ENCODE measurements at places on chromosomes 1 and 21. TPM values are rescaled to one million over a fixed set of nuclear protein-coding genes. Genes with fewer than 3 reads are reported as not detected.
A peak's percentile ranks its signal among the peaks of the same experiment; 100 is the strongest.

The PTPN14 gene
- not detected for total RNA-seq

The AK5 gene
- total RNA-seq = 35.9 TPM

The ADGRL2 gene
- total RNA-seq = not detected

The KCNJ9 gene
- not detected for total RNA-seq

The CD5L gene
- not detected for total RNA-seq

The CCDC27 gene
- total RNA-seq = not detected

The NFYC gene
- 67.2 TPM for total RNA-seq

The RPE65 gene
- not detected for total RNA-seq

The DNALI1 gene
- 0.49 TPM for total RNA-seq

- DNase-seq = no peak
Observed at GRCh38 chr1:207051191-207051943, at the start of gene YOD1. TSS of gene YOD1 (minus strand) at chr1:207051208. CDS start at chr1:207051030, 178 bp downstream.

DNA sequence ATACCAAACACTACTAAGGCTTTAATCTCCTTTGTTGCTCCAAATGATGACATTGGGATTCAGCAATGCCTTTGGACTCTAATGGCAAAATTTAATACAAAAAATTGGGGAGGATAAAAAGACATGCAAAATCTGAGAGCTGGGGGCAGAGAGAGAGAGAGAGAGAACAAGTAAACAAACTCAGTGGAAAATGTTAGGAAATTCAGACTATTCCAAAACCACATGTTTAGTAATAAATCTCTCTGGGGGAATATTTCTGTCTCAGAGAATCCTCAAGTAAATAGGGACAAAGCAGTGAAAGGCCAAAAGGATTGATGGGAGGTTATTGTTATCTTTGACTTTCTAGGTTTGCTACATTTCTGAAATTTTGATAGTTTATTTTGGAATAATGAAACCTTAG lies 65.7 kb downstream of the PLA2G4A start:
- no peak for DNase-seq

DNA sequence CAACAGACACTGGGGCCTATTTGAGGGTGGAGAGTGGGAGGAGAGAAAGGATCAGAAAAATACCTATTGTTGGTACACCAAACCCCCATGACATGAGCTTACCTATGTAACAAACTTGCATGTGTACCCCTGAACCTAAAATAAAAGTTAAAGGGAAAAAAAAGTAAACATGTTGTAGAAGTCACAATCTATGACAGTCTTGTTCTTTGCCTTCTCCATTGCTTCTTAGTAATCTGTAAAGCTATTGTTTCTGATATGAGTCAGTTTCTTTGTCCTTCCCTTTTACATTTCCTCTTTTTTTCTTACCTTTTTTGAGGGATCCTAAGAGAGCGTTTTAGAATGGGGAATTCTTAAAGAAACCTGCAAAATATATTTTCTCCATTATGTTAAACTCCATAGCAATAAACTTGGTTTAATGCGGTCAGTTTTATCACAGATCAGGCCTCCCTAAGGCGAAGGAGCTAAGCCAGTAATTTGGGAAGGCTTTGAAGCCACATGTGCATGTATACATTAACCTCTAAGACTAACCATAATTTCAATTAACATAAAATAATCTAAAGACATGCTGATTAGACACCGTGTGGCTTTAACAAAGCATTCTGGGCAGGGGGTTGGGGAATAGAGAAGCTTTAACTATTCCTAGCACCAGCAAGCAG lies 77.8 kb upstream of the C1orf105 start:
- DNase-seq = no peak

- peak; percentile 86 for DNase-seq
Observed at GRCh38 chr1:1013105-1013921, at the start of gene ISG15. TSS of gene ISG15 (plus strand) at chr1:1013497. CDS start at chr1:1013574, 77 bp downstream.

GRCh38 chr1:96095849-96096612 lies 625.6 kb upstream of the PTBP2 start:
- DNase-seq = no peak

DNA sequence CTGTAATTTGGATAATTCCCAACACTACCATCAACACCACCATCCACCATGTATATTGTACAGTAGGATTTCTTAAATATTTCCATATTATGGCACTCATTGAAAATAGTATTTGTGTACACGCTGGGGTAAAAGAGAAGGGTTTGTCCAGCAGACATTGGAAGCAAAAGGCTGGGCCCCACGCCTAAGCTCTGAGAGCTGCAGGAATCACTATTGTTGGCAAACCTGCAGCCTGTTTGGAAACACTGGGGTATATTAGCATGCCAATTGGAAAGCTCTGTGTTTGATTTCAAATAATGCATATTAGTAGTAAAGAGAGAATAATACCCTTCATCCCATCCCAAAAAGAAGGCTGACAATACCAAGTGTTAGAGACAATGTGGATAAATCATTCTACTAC lies 81.5 kb upstream of the DPYD start:
- DNase-seq = no peak

DNA sequence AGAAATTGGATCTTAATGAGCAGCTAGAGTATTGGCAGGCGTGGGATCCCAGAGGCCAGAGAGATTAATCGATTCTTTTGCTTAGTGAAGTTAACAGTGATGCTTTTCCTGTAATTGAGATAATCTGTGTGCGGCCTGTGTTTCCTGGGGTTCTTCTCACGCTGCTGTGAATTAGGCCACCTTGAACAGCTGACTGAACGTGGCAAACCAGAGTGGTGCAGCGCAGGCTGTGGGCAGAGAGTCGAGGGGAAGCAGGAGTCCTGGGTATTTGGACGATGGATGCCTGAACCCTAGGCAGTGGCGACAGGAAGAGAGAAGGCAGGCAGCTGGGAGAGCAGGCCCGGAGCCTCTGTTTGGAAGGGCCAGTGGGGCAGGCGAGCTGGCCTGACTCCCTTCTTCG lies 51.7 kb downstream of the RYR2 start:
- no peak for DNase-seq

GRCh38 chr1:101309334-101310311 lies 72.8 kb downstream of the S1PR1 start:
- DNase-seq = peak; percentile 94

GRCh38 chr1:1021920-1022259 lies 2.0 kb downstream of the AGRN start:
- no peak for DNase-seq

- DNase-seq = no peak
Observed at GRCh38 chr1:152946248-152946647, 758 bp upstream of the SPRR5 start.

DNA sequence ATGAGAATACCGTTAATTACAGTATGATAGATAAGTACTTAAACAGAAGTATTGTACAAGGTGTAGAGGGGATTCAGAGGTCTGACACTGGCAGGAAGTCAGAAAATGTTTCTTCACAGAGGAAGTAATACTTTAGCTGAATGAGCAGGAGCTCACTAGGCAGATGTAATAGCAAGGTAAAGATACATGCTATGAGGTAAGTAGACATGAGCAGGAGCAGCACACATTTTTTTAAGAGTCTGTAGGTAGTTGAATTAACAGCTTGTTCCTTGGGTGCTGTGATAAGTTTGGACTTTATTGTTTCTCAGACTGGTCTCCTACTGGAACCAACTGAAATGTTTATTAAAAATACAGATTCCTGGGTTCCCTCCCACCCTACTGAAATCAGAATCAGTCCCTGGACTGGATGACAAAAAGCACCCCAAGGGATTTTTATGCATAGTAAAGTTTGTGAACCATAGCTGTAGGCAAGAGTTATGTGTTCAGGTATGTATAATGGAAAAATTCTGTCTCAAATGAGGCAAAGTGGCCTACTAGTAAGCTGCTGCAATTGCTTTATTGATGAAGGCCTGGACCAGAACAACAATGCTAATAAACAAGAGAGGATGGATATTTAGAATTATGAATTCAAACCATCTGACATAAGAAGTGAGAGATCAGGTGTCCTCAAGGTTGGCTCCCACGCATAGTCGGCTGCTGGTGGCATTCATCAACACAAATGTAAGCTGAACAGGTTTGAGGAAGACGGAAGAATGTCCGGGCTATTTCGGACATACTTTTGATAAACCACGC lies 902 bp downstream of the AP4B1 start:
- DNase-seq = no peak

GRCh38 chr1:212664409-212665199 lies 35.0 kb downstream of the BATF3 start:
- no peak for DNase-seq

- DNase-seq = no peak
Observed at GRCh38 chr1:84738237-84738636, 48.0 kb upstream of the SSX2IP start.

DNA sequence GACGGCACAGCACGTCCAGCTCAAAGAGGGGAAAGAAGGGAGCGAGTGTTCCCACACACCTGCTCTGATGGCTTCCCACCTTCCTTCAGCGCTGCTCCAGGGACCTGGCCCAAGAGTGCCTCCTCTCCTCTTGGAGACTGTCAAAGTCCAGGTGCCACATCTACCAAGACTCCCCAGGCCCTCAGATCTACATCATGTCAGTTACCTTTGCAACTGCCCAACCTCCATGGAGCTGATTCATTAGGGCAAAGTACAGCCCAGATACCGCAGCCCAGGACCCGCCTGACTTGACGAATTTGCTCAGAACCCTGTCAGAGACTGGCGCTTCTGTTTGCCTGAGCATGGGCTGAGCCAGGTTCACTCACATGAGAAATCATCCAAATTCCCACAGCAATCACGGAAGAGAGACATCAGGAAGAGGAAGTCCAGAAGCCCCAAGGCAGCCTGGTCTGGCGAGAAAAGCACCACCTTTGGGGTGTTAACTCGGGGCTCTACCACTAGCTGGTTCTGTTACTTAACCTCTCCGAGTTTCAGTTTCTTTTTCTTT lies at the start of gene SEC16B:
Gene SEC16B, minus strand, starts transcription at position 234 of the 547 bp plus-strand sequence. CDS start 2,077 bp downstream, outside the sequence.
- DNase-seq = no peak
